GM12891 (cell line): ENCODE measurements at places on chromosomes 5 and 9.

DNA sequence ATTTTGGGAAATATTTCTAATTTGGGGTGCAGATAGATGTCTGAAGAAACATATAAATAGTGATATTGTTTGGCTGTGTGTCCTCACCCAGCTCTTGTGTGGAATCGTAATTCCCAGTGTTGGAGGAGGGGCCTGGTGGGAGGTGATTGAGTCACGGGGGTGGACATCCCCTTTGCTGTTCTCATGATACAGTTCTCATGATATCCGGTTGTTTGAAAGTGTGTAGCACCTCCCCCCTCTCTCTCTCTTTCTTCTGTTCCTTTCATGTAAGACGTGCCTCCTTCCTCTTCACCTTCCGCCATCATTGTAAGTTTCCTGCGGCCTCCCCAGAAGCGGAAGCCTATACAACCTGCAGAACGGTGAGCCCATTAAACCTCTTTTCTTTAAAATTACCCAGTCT, 11.4 kb upstream of the ADAMTS16 start:
- no peak for DNase-seq

DNA sequence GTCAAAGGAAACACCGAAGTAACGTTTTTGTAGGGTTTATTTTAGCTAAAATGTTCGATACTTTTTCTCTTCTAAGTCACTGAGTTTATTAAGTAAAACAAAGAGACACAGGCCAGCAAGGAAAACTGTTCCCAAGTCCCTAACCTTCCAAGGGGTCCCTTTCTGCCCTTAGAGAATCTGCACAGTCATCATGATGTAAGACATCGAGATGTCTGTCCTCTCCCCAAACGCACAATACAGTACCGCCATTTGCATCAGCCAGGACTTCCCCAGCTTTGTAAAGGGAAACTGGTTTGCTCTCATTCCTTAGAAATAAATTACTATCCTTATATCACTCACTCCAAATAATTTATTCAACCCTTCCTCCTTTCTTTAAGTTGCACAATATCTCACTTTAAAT, 89.3 kb downstream of the MARCHF11 start:
- no peak for DNase-seq

GRCh38 chr5:123476731-123477130, 35.2 kb upstream of the CSNK1G3 start:
- DNase-seq: no peak

DNA sequence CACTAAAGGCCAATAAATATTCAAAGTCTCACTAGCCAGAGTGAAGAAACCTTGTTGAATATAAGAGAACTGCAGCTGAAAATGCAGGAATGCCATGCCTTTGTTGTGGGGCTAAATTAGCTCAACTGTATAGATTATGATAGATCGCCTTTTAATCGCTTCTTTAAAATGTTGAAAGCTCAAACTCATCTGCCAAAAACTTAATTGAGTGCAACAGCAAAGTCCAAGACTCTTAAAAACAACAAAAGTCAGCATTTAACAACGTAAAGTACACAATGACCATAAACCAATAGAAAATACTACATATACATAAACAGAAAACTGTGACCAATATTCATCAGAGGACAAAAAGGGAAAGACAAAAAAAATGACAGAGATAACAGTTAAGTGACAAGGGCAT, 585.0 kb upstream of the CDH6 start:
- DNase-seq: no peak

- DNase-seq: no peak
These were observed 104.3 kb downstream of the PLPPR1 start for GRCh38 chr9:101132801-101133200.

- no peak for DNase-seq
These were observed 636 bp upstream of the PWWP2A start for GRCh38 chr5:160119905-160120266.

- DNase-seq: no peak
These were observed 146.8 kb upstream of the DAPK1 start for GRCh38 chr9:87350915-87351314.

DNA sequence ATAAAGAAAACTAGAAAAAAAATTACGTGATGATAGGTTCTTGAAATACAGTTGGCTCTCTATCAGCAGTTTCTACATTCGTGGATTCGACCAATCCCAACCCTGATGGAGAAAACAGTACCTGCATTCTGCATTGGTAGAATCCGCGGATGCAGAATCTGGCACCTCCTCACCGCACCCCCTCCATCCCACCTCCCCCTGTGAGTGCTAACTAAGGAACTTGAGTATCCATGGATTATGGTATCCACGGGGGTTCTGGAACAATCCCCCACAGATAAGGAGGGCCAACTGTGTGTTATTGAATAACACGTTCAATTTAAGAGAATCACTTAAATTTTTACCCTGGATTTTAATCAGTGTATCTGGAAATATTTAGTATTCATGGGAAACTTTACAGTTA, 10.5 kb upstream of the PSIP1 start:
- no peak for DNase-seq

- DNase-seq: no peak
These were observed 426.3 kb downstream of the CETN3 start for GRCh38 chr5:89983216-89983615.
